ENCODE measurements at places on chromosomes 4 and X. TPM values are rescaled to one million over a fixed set of nuclear protein-coding genes. Genes with fewer than 3 reads are reported as not detected.

Gene MAGEA9B
- total RNA-seq: not detected

DNA sequence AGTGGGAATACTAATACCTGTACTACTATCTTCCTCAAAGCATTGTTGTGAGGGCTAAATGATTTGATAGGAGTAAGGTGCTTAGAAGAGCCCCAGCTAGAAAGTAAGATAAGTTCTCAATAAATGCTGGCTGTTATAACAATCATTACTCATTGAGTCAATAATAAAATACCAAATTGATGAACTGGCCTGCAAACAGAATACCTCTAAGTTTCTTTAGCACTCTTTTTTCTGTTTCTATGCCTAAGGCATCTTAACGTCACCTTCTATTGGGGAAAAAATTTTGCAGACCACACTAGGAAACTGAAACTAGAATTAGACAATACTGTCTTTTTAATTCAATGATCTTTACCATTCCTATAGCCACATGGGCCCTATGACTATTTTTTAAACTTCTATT lies 1.2 kb downstream of the CLTRN start:
- DNase-seq: no peak

DNA sequence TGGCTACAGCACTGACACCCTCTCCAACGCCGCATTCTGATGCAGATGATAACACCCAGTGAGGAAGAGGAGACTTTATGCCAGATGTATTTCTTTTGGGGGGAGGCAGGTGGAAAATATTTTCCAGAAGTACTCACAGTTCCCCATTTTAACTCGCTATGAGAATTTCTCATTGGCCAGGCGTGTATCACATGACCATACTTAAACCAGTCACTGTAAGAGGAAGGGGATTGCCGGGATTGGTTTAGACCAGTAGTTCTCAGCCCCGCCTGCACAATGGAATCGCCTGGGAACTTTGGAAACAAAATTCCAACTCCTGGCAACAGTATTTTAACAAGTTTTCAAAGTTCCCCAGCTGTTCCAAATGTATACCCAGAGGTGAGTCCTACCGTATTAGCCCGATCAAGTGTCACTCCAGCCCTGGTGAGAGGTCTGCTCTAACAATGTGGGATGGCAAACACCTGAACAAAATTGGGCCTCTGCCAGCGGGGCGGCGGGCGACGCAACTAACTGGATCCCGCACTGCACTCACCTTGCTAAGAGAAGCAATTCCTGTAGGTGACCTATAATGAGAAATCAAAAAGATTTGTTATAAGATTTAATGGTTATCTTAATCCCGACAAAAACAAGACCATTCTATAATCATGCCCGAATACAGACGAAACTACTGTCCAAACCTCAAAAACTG lies 2.9 kb upstream of the MSL3 start:
- H3K4me1 ChIP-seq: peaks cover 14% of the 10 kb centered on the region
- no peaks in the 10 kb centered on the region for H3K27me3 ChIP-seq
- H3K4me3 ChIP-seq: no peak overlapping the region
- DNase-seq: no peak
- peaks cover 7% of the 10 kb centered on the region for H3K36me3 ChIP-seq

Gene EPHA5
- total RNA-seq: not detected

DNA sequence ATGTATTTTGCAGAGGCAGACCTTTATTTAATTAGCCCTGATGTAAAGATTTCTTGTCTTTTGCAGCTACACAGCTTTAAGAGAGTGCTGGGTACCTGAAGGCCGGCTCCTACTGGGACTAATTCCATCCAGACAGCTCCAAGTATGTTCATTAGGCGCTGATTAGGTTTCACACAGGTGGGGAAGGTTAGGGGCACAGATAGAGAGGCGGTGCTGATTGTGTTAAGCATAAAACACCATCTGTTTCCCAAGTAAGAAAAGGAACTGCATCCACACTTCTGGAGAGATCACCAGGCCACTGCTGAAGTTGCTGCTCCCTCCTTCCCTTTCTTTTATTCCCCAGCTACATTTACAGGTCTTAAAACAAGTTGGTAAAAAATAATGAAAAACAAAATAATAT lies 349.5 kb downstream of the ZIC3 start:
- H3K27ac ChIP-seq: no peak overlapping the region
- H3K4me1 ChIP-seq: no peaks in the 10 kb centered on the region
- no peak overlapping the region for H3K4me3 ChIP-seq
- H3K36me3 ChIP-seq: no peaks in the 10 kb centered on the region
- no peaks in the 10 kb centered on the region for H3K27me3 ChIP-seq

DNA sequence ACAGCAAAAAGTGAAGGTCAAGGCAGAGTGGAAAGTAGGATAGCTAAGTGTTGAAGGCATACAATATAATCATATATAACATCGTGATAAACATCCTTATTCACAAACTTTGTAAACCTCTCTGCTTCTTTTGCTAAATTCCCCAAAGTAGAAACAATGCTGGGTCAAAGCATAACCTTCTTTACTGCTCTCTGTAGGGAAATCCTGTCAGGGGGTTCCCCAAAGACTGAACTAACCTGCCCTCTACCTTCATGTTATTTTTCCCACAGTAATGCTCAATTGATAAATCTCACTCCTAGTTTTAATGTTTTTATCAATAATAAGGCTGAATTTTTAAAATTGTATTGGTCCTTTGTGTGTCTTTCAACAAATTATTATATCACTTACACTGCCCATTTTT lies 55.7 kb downstream of the DCHS2 start:
- H3K4me1 ChIP-seq: no peaks in the 10 kb centered on the region
- no peaks in the 10 kb centered on the region for H3K36me3 ChIP-seq
- DNase-seq: no peak
- H3K27me3 ChIP-seq: peaks cover 14% of the 10 kb centered on the region

Data from activated B cell treated with CpG ODN at 0.5 μM for 24 hours (primary cell).